Stimulated activated CD8-positive, alpha-beta memory T cell treated with anti-CD3 and anti-CD28 coated beads, Interleukin-2, amount 100 ng/mL, for 1 hour (primary cell): ENCODE measurements at places on chromosomes 2 and 18.

DNA sequence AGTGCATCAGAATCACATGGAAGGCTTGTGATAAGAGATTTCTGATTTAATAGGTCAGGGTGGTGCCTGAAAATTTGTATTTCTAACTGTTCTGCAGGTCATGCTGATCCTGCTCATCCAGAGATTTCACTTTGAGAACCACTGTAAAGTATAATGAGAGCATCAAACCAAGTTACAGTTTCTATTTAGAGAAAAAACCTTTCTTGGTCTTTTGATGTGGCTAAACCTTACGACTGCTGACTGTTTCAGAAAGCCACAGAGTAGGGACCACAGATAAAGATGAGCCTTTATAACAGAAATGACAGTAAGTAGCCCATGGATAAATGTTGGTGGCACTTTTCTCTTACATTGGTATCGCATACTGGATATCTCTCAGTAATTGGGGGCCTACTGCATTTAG, 109.4 kb upstream of the FANCL start:
- no peak for DNase-seq

- DNase-seq: no peak
Observed at GRCh38 chr18:5106730-5107129, 90.3 kb downstream of the AKAIN1 start.

DNA sequence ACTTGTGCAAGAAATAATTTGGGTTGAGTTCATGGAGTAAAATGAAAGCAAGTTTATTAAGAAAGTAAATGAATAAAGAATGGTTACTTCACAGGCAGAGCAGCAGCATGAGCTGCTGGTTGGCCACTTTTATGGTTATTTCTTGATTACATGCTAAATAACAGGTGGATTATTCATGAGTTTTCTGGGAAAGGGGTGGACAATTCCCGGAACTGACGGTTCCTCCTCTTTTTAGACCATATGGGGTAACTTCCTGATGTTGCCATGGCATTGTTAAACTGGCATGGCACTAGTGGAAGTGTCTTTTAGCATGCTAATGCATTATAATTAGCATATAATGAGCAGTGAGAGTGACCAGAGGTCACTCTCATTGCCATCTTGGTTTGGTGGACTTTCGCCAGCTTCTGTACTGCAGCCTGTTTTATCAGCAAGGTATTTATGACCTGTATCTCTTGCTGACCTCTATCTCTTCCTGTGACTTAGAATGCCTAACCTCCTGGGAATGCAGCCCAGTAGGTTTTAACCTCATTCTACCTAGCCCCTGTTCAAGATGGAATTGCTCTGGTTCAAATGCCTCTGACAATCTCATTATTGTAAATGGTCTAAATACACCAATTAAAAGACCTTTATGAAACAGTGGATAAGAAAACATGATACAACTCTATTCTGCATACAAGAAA, 114.1 kb upstream of the FIGN start:
- no peak for DNase-seq

DNA sequence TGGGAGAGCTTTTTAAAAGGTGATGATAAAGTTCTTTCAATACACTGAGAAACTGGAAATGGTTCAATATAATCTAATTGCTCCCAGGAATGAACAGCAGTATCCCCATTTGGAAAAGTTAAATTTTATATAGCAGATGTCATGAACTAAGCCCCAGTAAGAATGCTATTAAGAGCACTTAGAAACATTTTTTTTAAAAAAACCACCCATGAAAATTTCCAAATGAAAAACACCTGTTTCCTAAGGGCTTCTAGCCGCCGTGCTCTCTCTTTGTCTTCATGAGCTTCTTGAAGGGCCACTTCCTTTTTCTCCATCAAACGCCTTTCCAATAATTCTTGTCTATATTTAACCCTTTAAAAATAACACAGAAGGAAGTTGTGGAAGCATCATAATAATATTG, 77.0 kb downstream of the UPP2 start:
- DNase-seq: no peak

GRCh38 chr2:100976061-100976460, 26.0 kb upstream of the RPL31 start:
- DNase-seq: no peak

DNA sequence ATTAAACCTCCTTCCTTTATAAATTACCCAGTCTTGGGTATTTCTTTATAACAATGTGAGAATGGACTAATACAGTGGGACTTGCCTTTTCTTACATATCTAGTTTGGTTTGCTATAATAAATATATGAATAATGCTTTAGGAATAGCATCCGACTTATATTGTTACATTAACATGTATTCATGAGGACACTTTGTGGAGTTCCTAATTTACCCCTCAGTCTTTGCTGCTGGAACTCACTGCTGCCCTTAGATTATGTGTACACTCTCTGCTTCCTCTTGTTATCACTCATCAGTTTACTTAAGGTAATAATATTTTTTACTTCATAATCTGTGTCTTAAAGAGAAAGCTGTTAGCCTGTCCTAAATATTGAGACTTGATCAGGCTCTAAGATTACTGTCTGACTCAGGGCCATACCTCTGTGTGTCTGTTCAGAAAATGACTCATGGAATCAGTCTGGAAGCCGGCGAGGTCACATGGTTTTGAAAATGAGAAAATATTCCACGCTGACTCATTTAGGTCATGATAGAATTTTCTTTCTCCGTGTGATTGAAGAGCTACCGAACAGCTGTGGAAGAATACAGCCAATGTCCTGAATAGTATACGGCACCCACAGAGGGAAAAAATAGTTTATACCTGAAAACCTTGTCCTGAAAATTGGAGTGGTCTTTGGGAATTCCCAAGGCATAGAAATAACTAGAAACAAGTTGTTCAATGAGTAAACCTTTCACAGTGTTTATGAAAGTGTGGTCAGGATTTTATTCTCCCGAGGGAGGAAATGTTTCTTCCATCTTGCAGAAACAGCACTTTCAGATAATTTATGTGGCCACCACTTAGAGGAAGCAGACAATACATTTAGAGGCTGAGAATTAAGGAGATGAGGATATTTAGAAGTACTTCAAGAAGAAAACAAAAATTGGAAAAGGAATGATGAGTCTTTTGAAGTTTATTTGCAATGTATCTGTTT, 156.4 kb downstream of the DSEL start:
- no peak for DNase-seq

- DNase-seq: no peak
Observed at GRCh38 chr18:574149-574860, 5.9 kb upstream of the CETN1 start.

DNA sequence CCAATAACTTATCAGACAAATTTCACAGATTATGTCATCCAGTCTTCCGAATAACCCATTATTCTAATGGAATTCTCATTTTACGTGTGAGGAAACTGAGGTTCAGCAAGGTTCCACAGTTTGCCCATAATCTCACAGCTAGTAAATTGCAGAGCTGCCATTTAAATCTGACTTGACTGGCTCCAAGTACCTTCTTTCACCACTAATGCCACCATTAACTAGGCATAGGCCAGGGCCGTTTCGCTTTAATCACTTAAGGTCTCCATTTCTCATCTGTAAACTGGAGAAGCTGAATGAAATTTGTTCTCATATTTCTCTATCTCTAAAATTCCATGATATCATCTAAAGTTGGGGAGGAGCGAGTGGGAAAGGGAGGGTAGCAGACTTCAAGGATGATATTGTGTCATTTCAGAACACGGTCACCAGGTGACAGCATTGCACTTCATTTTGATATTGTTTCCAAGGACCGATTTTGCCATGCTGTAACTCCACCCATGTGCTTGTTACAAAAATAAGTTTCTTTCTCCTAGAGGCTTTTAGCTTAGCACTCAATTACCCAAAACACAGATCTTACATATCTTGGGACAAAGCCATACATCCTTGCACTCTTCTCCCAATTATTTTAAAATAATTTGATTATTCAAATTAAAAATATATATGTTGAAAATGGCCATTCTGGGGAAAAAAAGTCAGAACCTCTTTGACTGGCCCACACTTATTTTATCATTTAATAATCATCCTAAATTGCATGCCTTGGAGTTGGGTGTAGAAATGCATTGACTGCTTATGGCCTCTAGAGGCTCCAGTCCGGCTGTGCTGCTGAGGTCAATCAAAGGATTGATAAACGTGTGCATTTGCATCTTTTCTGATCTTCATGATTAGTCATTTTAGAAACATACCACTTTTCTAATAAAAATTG, 123.8 kb downstream of the AKAIN1 start:
- no peak for DNase-seq

DNA sequence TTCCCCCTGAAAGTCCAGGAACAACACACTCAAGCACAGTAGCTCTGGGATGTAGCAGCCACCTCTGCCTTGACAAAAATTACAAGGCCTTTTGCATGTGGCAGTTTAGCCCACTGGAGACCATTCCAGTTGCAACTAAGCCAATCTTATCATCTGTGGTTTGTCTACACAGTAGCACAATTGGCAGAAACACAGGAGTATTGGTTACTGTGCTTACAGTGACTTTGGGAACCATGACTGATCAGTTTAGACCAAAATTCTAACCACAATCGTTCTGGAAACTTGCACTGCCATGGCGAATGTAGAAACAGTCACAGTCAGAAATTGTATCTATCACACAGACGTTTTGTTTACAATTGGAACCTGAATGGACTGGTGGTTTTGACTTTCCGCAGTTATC, 403.7 kb upstream of the MEIS1 start:
- no peak for DNase-seq

DNA sequence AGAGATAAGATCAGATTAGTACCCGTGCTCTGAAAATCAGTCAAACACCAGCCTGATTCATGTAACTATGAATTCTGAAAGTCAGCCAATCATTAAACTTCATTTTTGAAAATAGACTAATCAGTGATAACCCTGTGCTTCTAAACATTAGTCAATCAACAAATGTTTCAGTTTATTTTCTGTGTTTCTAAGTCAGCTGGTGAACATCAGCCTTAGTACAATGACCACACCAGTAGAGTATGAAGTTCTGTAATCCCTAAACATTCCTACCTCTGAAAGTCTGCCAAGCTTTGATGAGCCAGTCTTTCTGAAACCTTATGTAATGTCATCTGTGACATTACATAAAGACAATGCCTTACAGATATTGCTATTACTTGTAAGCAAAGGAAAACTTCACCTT, 807.4 kb upstream of the CRIM1 start:
- no peak for DNase-seq

GRCh38 chr2:153497938-153498629, 19.5 kb upstream of the RPRM start:
- DNase-seq: no peak

- peak; percentile 6 for DNase-seq
Observed at GRCh38 chr2:177264209-177264692, 276 bp downstream of the NFE2L2 start.

DNA sequence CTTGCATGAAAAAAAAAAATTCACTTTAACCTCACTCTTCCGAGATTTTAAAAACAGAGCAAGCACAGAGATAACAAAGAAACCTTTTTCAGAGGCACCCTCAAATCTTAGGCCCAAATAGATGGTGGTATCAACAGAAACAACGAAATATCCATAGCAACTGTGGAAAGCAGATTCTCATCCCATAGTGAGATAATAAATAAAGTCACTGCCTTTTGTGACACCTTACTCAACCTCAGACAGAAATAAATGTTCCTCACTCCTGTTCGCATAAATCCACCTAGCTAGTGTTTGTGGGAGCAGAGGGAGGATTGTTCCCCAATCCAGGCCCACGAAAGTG, 60.9 kb upstream of the RTN4 start:
- DNase-seq: no peak

DNA sequence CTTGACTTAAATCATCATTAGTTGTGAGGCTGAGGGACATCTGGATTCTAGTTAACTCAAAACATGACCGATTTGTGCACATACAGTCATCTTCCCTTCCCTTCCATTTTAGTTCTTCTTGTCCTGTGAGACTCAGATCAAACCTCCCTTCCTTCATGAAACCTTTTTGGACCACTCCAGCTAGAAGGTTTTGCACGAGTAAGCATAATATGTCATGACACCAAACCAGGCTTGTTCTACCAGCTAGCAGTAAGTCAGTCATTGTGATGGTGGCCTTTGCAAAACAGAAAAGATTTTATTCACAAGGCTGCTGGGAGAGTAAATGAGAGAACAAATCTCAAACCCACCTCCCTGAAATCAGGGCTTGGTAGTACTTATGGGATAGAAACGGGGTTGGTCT, 14.3 kb downstream of the PPP1R1C start:
- DNase-seq: no peak

GRCh38 chr18:37265382-37265781, 300.2 kb downstream of the CELF4 start:
- DNase-seq: no peak

DNA sequence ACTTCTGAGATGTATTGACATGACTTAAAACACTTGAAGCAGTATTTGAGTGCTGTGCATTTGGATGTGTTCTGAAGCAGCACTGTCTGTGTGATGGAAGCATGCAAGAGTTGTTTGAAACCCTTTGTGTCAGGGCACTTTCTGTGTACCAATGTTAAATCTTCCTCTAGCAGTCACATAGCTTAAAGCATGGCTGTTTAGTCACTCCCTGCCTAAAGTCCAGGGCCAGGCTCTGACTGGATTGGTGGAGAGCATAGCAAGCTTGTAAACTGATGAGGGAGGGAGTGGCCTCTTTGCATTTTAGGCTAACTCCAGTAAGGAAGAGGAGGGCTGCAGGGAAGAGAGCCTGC, 73.5 kb downstream of the MYO1B start:
- no peak for DNase-seq

- DNase-seq: no peak
Observed at GRCh38 chr2:160317181-160318099, 117.4 kb upstream of the ITGB6 start.

DNA sequence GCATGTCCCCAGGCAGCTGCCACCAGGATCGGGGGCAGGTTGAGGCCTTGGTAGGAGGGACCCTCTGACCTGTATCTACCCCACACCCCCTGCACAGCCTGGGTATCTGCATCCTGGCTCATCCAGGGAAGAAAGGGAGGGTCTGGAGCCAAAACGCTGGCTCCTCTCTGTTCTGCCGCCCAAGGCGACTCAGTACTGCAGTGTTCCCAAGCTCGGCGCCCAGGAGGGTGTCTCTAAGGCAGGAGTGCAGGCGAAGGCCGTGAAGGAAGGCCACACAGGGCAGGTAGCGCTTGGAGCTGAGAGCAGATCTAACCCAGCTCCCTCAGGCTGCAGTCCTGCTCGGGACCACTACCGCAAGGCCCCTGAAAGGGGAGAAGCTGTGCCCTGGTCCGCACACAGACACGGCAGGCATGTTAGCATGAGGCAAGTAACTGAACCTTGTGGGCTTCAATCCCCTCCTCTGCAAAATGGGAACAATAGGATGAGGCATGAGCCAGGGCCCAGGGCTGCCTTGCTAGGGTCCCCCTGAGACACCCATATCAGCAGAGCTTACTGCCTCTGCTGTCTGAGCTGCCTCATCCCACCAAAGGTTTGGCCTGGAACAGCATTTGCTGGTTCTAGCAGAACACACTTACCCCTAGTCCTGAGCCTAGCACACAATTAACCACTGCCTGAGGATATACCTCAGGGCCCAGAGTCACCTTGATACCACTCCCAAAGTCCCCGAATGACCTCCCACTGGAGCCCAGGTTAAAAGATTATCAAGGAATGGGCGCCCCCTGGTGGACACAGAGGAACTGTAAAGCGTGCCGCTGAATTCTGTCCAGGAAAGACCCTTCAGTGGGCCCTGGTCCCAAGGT, 6.5 kb downstream of the PTMA start:
- peak; percentile 71 for DNase-seq

GRCh38 chr2:101119431-101119830, 31.8 kb downstream of the TBC1D8 start:
- DNase-seq: no peak

- DNase-seq: no peak
Observed at GRCh38 chr2:46387292-46387691, 90.1 kb downstream of the EPAS1 start.
